ENCODE measurements at places on chromosomes 3 and 15.

DNA sequence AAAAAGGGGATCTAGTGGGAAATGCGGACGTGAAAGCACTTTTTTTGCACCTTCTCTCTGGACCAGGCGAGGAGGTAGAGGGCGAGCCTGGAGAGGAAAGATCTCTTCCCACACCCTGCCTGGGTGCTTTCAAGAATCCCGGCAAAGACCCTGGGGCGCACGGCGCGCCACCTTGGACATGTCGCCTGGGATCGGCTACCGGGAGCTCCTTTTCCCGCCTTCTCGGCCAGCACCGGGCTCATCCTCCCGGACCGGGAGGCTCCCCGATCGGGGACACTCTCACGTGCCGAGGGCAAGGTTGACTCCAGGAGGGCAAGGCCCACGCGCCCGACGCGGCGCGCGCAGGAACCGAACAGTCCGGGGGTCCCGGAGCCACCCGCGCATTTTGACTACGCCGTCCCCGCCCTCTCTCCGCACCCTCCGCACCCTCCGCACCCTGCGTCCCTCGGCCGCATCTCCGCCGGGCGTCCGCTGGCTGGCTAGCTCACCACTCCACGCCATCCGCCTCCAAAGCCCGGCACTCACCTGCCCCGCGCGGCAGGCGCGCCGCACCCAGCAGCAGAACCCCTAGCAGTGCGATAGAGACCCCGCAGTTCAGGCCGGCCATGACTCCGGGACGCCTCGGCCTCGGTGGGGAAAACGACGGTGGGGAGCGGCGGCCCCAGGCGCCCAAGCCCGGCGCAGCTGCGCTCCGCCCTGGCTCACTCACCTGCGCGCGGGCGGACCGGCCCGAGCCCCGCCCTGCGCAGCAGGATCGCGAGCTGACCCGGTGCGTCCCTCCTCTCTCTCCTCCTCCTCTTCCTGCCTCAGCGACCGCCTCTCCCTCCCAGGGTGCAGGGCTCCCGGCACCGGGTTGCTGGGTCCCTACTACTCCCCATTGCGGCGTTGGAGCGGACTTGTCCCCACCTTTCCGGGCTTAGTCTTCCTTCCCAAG, at the start of gene CDCP1:
CDCP1 (minus strand) TSS at position 698 of the 934 bp plus-strand sequence; CDS start at position 607, 91 bp downstream.
- DNase-seq: no peak

DNA sequence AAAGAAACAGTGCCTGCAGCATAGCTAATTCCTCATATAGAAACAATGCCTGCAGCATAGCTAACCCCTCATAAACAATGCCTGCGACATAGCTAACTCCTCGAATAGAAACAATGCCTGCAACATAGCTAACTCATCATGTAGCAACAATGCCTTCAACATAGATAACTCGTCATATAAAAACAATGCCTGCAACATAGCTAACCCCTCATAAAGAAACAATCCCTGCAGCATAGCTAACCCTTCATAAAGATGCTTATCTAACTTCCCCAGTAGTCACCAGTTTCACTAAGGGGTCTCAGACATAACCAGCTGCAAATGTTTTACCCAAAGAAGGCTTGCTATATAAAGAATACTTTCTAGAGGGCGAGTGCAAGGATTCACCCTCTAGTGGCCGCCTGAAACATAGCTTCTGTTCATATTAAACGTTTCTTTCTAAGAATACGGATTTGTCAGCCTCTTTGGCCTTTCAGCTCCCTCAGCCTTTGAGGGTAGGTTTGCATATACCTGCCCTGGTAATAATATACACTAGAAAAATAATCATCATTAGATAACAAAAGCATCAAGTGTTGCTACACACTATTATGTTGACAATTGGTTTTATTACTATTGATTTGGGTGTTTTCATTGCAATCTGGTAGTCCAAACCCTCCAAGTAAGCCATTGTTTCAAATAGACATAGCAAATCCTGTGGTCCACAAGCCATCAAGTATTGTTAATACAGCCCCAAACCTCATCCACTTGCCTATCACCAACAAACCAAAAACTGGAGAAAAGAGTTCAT, 44.4 kb upstream of the FAN1 start:
- peak; percentile 31 for DNase-seq

- DNase-seq: no peak
Observed at GRCh38 chr3:175075269-175075668, 216.1 kb downstream of the NAALADL2 start.

DNA sequence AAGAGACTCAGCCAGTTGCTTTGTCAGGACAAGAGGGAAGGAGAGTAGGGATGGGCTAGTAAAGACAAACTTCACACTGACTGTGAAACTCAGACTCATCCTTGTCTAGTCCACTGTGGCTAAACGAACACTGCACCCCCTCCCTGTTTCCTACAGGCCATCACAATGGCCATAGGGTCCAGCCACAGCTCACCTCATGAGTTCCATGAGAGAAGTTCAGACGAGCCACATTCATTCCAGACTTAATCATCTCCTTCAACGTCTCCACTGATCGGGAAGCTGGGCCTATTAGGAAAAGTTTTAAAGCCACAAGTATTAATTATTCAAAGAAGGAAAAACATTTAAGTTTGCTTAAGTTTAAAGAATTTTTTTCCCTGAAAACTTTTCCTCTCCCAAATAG, 13.8 kb downstream of the PKM start:
- DNase-seq: no peak

DNA sequence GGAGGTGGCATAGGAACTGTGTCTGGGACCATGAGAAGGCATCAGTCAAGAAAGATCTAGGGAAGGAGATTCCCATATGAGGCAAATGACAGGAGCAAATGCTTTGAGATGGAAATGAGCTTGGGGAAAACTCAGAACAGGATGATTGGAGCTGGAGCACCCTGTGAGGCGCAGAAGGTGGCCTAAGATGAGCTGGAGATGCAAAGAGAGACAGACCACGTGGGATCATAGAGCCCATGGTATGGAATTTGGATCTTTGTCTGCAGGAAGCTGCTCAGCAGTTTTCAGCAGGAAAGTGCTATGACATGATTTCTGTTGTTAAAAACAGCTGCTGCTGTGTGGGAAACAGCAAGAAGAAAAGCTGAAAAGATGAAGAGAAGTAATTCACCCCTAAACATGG, 310.6 kb downstream of the MAGI1 start:
- no peak for DNase-seq

DNA sequence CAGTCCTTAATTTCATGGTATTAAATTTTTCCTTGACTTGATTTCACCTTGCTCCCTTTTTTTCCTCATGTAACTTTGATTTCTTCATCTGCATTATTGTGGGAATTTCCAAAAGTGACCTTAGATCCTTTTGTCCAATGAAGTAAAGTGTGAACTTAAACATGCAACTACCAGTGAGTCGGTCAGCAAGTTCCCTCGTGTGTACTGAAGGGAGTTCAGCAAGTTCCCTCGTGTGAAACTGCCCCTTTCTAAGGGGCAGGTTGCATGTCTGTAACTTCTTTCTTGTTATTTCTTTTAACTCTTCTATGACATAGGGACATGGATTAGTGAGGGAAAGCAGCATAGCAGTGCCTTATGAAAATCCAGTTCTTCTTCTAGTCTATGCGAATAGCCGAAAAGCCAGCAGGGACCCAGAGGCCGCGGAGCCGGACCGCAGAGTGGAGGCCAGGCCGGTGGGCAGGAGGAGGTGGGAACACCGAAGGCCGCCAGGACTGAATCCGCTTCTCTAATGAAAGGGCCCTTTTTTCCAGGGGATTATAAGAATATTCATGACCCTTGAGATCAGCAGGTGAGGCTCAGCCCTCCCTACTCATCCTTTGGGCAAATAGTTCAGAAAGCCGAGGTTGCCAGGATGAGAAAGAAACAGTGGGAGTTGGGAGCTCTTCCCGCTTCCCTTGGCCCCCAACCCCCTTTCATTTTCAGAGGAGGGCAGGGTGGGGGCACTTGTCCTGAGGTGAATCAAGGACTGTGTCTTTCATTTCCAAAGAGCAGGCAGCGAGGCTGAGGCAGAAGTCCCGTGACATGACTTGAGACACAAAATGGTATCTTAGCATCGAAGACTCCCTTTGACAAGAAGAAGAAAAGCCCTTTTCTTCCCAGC, 117.5 kb downstream of the OPA1 start:
- no peak for DNase-seq

DNA sequence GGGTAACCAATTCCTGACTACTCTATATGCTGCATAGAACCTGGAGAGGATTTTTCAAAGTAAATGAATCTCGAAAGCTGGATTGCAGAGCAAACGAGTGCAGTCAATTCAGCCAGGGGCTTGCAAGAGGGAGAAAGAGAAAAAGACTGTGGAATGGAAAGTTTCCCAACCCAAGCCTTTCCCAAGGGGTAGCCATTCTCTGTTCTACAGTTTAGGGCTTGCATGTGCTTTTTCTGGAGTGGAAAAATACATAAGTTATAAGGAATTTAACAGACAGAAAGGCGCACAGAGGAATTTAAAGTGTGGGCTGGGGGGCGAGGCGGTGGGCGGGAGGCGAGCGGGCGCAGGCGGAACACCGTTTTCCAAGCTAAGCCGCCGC, 511 bp upstream of the RARB start:
- DNase-seq: no peak

- no peak for DNase-seq
Observed at GRCh38 chr3:40237889-40238571, 71.5 kb upstream of the EIF1B start.

DNA sequence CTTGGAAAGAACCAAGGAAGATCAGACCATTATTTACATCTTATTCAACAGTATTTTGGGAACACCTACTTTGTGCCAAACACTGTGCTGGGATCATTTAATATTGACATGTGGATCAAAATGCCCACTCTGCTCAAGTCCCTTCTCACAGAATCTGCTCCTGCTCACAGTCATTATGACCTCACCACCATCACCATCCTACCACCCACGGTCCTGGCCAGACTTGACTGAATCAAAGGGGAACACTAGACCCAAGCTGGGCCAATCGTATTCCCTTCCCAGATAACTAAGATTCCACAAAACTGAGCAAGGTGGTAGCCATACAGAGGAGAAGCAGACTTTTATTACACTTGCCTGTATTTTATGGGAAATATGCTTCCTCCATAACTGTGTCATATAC, 3.4 kb upstream of the CEP152 start:
- DNase-seq: no peak

GRCh38 chr3:104437891-104438290, 928.8 kb upstream of the ALCAM start:
- no peak for DNase-seq

GRCh38 chr3:94875149-94875548, 812.3 kb downstream of the NSUN3 start:
- no peak for DNase-seq

- no peak for DNase-seq
Observed at GRCh38 chr3:176785171-176785570, 412.1 kb downstream of the TBL1XR1 start.

DNA sequence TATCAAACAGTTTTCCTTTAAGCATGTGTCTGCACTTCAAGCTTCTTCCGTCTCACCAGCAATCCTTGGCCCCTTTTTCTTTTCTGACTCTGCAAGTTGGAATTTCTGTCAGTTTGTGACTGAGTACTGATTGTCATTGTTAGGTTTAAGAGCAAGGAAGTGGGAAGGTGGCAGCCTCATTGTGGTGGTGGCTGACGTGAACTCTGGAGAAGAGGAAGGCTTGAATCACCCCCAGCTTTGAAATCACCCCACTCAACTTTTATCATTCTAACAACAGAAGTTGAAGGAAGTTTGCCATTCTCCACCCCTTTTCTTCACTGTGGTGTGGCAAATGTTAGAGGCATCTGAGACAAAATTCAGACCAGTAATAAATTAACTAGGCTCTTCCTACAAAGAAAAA, 231.6 kb upstream of the AGTR1 start:
- no peak for DNase-seq

DNA sequence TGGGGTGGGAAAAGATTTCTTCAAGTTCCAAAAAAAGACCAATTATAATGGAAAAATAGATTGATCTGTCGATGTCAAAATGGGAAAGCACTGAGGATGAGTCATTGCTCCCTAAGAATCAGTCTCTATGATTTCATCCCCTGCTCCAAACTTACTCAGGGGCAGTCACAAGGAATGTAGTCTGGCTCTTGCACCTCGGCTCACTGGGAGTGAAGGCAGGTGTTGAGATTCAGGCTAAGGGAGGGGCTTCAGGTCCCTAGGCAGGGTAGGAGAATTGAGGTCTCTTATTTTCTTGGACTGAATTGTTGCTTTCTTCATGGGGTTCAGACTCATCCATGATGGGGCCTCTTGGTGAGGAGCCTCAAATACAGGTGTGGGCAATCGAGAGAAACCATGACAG, 14.2 kb downstream of the ESYT3 start:
- DNase-seq: no peak

GRCh38 chr15:84951736-84952135, 29.9 kb upstream of the PDE8A start:
- DNase-seq: no peak

- no peak for DNase-seq
Observed at GRCh38 chr3:183394150-183394549, 34.3 kb downstream of the MCF2L2 start.

- no peak for DNase-seq
Observed at GRCh38 chr3:192655628-192656027, 71.7 kb downstream of the FGF12 start.

- DNase-seq: no peak
Observed at GRCh38 chr3:18666655-18667054, 241.5 kb upstream of the SATB1 start.

- peak; percentile 23 for DNase-seq
Observed at GRCh38 chr15:40358471-40359353, 693 bp downstream of the DISP2 start.

DNA sequence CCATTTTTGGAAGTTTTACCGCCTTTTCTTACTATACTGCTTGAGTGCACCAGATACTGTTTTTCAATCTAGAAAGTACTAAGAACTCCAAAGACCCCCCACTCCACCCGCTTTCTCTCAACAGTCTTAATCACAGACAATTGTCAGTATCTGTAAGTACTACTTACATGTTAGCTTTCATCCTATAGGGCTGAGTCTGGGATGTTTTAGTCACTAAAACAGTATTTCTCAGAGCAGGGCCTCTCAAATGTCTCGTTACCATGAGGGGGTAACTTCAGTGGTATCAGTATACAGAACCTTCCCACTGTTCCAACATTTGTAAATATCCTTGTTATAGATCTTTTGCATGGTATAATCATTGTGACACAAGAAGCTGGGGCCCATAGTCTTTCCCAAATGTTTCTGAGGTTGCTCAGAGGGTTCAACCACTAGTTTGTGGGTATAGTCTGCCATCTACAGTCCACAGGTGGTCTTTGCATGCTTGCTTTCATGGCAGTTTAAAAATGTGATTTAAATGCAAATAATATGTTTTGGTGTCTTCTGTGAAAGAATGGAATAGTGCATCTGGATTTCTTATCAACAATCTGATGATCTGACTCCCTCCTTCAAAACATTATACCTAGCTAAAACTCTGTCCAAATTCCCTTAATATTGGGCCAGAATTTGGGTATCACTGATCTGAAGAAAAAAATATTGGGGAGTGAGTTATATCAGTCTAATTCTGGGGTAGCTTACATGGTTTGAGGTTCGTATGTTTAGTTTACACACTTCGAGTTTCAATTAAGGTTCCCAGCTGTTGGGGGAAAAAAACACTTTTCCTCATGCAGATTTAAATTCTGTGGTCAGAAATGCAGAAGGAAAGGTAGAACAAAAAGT, 18.0 kb upstream of the DNAJC13 start:
- peak; percentile 41 for DNase-seq

DNA sequence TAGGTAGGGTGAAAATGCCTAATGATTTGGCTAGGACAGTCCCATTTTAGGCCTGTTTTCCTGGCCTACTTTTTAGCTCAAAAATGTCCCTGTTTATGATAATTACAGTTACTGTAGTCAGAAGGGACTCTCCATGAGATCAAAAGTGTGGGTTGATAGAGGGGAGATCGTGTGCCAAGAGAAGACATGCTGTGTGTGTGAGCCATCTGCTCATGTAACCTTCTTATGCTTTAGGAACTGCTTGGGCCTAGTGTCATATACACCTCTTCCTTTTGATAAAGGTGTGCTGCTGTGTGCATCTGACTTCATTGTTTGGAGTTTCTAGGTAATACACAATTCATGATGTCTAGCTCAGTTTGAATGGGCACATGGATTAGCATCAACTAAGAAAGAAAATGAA, 786.5 kb downstream of the PDCD6IP start:
- no peak for DNase-seq
